CD4-positive, alpha-beta T cell (primary cell): ENCODE measurements at places on chromosomes 3 and 15. TPM values are rescaled to one million over a fixed set of nuclear protein-coding genes. Genes with fewer than 3 reads are reported as not detected.

The BHLHE40 gene
- 182 TPM for total RNA-seq

The GABRR3 gene
- not detected for total RNA-seq

The HHATL gene
- not detected for total RNA-seq

The TM4SF1 gene
- total RNA-seq = not detected

The FBXW12 gene
- not detected for total RNA-seq

The FBN1 gene
- total RNA-seq = 0.25 TPM

The PPARG gene
- 0.75 TPM for total RNA-seq

The PATL2 gene
- 21.9 TPM for total RNA-seq

The STAB1 gene
- 1.5 TPM for total RNA-seq

The IL20RB gene
- total RNA-seq = 2.2 TPM

The ZBTB47 gene
- total RNA-seq = 0.47 TPM

The HGD gene
- total RNA-seq = 2.0 TPM

The AHSG gene
- total RNA-seq = not detected

DNA sequence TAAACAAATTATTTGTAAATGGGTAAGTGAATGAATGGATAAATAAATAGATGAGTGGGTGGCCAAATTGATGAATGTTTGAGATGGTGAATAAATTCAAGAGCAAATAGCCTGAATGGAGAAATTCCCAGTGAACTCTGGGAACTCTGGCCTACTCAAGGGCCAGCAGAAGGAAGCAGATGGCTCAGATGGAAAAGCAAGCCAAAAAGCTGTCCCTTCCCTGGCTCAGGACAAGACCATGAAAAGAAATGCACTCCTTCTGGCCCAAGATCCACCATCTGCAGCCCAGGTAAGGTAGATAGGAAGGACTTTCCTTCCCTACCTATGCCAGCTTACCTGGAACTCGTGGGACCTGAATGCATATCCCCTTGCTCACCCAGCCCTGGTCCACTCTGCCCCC is 37.6 kb upstream of the CLDN18 start:
- DNase-seq = no peak

- no peak for DNase-seq
Measured at GRCh38 chr15:25060472-25060803, 105.7 kb downstream of the SNRPN start.

- DNase-seq = no peak
Measured at GRCh38 chr15:88571852-88572259, 25.4 kb upstream of the DET1 start.

- DNase-seq = no peak
Measured at GRCh38 chr15:62482785-62483429, 317.8 kb upstream of the C2CD4B start.

DNA sequence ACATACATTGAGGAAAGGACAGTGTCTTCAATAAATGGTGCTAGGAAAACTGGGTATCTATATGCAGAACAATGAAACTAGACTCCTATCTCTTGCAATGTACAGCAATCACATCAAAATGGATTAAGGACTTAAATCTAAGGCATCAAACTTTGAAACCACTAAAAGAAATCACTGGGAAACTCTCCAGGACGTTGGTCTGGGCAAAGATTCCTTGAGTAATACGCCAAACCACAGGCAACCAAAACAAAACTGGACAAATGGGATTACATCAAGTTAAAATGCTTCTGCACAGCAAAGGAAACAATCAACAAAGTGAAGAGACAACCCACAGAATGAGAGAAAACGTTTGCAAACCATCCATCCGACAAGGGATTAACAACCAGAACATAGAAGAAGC is 14.5 kb downstream of the LAMP3 start:
- DNase-seq = no peak

- DNase-seq = no peak
Measured at GRCh38 chr3:13684350-13684749, 135.4 kb downstream of the FBLN2 start.

- DNase-seq = no peak
Measured at GRCh38 chr15:52018244-52018643, 775 bp upstream of the MAPK6 start.

- no peak for DNase-seq
Measured at GRCh38 chr15:62550106-62550505, 385.0 kb upstream of the C2CD4B start.

DNA sequence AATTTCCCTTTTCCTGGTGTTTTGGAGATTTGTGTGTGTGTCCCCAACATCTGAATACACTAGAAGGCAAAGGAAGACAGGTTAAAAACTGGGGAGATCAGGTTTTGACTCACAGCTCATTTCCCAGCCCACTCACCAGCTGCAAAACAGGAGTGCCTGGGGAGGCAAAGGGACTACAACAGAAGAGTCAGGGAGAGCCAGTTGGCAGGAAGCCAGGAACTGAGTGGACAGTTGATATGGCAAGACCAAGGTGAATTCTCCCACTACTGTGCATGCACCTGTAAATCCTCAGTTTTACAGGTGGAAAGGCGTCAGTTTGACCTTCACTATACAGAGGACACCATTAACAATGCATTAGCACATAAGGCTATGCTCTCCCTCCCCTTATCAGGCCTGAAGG is 901.5 kb upstream of the SEMA6D start:
- DNase-seq = no peak

GRCh38 chr3:108664266-108664665 is 74.7 kb downstream of the DZIP3 start:
- no peak for DNase-seq

DNA sequence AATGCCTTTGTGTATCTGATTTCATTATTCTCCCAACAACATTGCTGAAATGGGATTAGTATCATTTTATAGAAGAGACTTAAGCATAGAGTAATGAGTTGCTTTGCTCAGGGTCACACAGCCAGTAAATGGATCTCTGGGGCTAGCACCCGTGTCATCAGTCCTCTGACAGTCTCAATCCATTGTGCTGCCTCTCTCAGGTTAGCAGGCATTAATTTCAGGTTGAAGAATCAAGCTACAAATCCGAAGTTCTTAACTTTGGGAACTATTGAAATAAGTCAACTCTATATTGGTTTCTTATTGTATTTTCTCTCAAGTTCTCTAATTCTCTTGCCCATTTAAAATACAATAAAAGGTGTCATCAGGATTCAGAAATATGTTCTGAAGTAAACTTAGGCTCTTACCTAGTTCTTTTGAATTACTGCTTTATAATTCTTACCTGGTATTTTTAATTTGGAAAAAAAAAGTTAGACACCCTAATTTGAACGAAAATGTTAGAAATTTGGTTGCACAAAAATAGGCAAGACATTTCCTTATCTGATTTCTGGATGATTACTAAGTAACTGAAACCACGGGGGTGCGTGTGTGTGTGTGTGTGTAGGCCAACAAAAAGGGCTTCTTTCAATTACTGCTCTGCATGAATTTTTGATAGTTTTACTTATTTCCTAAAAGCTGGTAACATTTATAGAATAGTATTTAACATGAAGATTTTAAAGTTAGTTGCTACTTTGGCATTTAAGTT is 189.8 kb downstream of the MBNL1 start:
- DNase-seq = no peak

- no peak for DNase-seq
Measured at GRCh38 chr15:63626955-63627354, 29.8 kb downstream of the FBXL22 start.

- no peak for DNase-seq
Measured at GRCh38 chr15:33768670-33769190, 199.6 kb upstream of the CHRM5 start.

GRCh38 chr3:107044677-107045076 is 332.6 kb upstream of the CCDC54 start:
- no peak for DNase-seq

DNA sequence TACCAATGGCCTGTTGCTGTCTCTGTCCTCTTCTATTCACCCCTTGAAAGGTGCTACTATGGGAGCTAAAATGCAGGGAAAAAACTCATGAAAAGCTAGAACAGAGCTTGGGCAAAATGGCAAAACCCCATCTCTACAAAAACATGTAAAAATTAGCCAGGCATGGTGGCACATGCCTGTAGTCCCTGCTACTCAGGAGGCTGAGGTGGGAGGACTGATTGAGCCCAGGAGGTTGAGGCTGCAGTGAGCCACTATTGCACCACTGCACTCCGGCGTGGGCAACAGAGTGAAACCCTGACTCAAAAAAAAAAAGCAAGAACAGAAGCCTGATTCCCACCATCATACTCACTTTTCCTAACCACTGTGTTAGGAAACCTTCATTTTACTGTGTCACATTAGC is 1.9 kb downstream of the MAP4 start:
- DNase-seq = no peak

GRCh38 chr3:171285287-171285686 is 174.9 kb downstream of the TNIK start:
- no peak for DNase-seq

- no peak for DNase-seq
Measured at GRCh38 chr3:150798122-150798618, 35.2 kb upstream of the SIAH2 start.

DNA sequence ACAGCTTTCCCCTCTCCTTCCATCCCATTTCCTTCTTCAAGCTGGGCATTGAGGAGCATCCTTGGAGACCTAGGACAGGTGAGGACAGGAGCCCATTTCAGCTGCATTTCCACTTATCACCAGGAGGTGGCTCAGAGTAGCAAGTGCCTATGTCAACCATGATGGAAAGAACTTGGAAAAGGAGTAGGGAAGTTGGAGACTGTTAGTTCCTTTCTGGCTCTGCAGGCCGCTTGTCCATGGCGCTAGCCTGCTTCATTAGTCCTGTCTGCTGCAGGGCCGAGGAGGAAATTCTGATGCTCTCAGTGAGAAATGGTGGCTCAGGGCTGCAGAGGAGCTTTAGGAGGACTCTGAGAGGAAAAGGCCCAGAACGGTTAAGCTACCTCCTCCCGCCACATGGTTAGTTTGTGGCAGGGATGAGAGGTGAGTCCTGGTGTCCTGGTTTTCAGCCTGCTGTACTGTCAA is 7.0 kb upstream of the CD276 start:
- peak; percentile 47 for DNase-seq

GRCh38 chr15:97522347-97522746 is 438.2 kb upstream of the ARRDC4 start:
- DNase-seq = no peak

DNA sequence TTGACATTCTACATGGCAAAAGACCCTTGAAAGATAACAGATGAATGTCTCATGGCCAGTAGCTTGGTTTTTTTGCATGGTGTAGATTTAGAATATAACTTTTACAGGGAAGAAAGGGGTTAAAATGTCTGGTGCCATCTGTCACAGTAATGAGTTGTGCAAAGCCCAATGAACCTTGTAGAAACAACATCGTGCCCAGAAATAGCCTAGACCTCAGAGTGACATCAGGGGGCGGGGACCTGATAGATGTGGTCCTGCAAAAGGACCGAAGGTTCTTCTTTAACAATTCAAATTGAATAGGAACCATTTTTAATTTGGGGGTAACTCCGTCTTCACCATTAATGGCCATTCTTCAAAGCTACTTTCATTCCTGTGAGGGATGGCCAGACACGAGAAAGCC is 254.1 kb upstream of the CTDSPL start:
- no peak for DNase-seq

- no peak for DNase-seq
Measured at GRCh38 chr15:69060041-69060481, 45.6 kb downstream of the NOX5 start.

DNA sequence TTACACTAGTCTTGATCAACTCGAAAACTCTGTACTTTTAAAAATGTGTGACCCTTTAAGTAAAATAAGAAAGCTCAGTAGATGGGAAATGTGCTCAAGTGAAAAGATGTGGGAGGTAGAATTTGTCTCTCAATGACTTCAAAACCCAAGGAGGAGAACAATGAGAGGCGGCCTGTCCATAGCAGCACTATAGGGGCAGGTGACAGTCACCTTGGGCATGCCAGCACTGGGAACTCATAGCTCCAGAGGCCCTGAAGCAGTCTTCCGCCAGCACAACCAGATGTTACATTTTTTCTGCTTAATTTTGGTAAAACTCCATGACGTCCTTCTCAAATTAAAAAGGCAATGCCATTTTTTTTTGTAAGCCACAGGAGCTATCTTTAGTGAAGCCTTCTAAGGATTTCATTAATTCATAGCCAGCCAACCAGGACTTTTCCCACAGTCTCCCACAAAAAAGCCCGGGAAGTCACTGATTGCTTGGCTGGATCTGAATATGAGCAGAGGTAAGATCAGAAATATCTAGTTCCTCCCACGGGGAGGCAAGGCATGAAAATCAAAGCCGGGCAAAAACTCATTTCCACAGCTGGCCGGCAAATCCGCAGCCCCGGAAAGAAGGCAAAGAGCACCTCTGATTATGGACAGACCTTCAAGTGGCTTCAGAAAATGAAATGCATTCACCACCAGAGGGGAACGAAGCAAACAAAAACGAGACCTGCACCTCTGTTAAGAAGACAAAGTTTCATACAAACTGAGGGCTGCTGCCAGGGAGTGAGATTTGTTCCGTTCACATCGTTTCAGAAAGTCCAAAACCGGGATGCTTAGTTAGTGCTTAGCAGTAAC is 10.5 kb downstream of the IL17RD start:
- no peak for DNase-seq

DNA sequence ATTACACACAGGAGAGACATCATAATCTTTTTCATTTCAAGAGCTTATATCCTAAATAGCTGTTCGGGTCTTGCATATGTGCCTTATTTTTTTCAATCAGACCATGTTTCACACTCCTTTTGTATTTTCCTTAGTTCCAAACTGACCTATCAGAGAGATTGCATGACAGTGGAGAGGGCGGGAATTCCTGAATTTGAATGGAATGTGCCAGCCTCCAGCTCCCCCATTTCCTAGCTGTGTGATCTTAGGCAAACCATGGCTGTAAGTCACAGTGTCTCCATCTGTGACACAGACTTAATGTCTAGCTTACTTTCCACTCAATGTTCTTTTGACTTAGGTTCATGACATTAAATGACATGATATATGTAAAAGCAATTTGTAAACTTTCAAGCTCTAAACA is 62.0 kb upstream of the CSTA start:
- no peak for DNase-seq

- DNase-seq = peak; percentile 6
Measured at GRCh38 chr15:99248000-99248715, 1.2 kb downstream of the TTC23 start.

- no peak for DNase-seq
Measured at GRCh38 chr3:175913286-175913685, 1054.2 kb downstream of the NAALADL2 start.
